ENCODE measurements at places on chromosomes 3 and 15.

DNA sequence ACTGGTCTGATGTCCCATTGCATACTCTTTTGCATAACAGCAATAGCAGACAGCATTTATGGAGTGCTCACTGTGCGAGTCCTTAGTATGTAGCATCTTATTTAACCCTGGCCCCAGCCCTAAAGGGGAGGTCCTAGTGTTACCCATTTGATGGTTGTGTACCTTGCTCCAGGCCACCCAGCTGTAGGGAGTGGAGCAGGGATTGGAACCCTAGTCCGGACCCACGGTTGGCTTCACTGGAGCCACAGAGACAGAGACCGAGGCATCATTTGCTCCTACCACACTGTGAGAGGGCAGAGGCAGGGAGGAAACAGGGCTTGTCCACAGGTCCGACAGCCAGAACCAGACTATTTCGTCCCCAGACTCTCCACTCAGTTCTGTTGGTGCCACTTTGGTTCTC, 16.0 kb upstream of the TSEN2 start:
- DNase-seq: no peak

DNA sequence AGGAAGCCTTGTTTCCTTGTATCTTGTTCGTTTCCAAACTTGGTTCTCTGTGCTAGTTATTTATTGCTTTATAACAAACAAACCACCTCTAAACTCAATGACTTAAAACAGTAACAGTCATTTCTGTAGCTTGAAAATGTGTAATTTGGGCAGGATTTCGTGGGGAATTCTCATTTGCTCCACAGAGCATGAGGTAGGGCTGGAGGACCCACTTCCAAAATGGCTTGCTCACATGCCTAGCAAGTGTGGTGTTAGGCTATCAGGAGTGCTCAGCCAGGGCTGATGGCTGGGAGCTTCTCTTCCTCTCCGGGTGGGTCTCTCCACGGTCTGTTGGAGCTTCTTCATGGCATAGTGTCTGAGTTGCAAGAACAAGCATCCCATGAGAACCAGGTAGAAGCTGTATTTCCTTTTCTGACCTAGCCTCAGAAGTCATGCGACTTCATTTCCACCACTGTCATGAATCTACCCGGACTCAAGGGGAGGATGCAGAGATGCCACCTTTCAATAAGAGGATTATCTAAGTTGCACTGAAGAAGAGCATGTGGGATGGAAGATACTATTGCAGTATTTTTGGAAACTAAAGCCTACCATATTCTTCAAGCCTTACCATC, 8.2 kb upstream of the TNIK start:
- no peak for DNase-seq

DNA sequence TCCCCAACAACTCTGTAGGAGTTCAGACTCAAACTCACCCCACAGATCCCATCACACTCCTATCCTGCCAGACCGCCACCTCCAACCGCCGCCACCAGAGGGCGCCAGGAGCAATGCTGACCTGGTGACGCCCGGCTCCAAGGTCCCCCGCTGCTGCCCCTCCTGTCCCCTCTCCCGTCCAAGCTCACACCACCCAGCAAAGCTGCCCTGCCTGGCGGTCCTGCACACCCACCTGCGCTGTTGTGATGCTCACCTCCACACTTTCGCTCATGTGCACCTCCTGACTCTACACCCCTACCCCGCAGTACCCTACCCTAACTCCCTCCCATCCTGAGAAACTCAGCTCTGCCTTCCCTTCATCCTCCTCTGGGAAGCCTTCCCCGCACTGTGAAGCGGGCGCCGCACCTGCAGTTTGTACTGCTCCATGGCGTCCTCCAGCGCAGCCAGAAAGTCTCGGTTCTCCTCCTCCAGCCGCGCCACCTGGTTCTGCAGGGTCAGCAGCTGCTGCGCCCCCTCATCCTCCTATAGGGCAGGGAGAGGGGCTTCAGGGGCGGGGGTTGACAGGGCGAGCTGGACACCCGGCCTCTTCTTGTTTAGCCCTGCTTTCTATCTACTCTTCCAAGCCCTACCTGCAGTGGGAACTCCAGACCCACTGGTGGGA, 7.9 kb downstream of the KIF7 start:
- no peak for DNase-seq

DNA sequence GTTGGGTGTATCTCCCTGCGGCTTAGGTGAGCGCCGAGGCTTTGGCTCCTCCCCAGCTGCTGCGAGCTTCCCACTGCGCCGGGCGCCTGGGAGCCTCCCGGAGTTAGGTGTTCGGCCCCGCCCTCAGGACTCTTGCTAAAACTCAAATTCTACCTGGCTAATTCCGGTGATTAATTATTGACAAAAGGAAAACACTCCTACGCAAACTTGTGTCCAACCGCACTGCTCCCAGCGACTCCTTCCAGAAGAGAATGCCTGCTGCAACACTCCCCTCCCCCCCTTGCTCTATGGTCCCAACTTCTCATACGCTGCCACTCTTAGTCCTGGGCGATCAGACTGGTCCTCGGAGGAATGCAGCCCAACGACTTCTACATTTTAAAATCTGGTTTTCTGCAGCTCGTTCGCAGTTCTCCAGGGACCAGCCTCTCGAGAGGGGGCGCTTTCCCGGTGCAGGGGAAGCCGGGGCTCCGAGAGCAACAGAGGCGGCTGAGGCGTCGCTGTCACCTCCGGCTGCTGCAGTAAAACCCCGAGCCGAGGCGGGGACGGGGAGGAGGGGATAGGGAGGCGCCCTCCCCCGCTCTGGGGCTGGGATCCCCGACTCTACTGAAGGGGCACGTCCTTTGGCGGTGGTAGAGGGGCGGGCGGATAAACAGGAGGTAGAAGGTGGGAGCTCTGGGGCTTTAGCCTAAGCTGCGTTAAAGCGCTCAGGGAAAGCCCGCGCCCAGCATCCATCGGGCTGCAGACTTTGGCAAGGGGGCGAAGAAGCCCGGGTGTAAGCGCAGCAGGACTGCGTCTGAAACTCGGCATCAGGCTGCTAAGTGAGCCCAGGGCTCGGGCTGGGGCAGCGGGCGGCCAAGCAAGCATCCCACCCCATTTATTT, at the start of gene SPTSSB:
Gene SPTSSB (minus strand): TSS at position 77 of the 880 bp plus-strand sequence. CDS start 25,194 bp downstream, outside the sequence.
- DNase-seq: peak; percentile 14

- no peak for DNase-seq
These were observed 46.4 kb downstream of the GATM start for GRCh38 chr15:45331972-45332371.

All from T-helper 2 cell (primary cell).